ENCODE measurements at places on chromosomes 1 and 21.

GRCh38 chr21:30146558-30147282 is 19.9 kb downstream of the CLDN17 start:
- no peak for DNase-seq

GRCh38 chr1:29290414-29290985 is 54.2 kb downstream of the PTPRU start:
- DNase-seq = peak; percentile 63

GRCh38 chr1:164780111-164780812 is 221.3 kb downstream of the PBX1 start:
- no peak for DNase-seq

- no peak for DNase-seq
Measured at GRCh38 chr1:237791592-237791991, 99.1 kb downstream of the ZP4 start.

DNA sequence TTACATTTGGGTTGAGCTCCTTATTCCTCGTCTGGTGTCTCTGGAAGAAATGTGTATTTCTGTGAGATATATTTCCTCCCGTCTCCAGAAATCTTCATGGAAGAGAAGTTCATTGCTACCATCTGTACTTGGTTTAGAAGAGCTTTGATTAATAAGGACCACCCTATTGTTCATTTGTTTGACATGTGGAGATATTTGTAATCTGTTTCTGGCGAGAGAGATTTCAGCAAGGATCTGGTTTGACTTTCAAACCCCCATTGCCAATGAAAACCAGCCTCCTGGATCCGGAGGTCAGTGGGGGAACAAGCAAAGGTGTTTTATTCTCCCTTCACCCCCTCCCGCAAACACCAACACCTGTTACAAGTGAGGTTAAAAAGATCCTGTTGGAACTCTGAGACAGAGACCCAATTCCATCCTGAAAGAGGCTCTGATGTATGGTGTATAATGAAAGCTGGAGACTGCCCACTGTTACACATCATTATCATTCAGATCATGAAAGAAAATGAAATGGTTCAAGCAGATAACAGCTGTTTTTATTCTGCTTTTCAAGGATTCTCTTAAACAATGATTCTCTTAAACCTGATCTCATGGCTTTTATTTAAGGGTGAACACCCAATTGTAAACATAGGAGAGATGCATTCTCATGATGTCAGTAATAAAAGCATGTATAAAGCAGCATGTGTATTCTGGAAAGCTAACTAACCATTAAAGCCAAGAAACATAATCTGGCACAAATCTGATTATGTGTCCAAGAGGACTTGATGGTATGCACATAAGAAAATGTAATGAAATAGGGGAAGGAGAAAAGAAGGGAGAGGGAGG is 393.5 kb upstream of the ADGRL2 start:
- no peak for DNase-seq

DNA sequence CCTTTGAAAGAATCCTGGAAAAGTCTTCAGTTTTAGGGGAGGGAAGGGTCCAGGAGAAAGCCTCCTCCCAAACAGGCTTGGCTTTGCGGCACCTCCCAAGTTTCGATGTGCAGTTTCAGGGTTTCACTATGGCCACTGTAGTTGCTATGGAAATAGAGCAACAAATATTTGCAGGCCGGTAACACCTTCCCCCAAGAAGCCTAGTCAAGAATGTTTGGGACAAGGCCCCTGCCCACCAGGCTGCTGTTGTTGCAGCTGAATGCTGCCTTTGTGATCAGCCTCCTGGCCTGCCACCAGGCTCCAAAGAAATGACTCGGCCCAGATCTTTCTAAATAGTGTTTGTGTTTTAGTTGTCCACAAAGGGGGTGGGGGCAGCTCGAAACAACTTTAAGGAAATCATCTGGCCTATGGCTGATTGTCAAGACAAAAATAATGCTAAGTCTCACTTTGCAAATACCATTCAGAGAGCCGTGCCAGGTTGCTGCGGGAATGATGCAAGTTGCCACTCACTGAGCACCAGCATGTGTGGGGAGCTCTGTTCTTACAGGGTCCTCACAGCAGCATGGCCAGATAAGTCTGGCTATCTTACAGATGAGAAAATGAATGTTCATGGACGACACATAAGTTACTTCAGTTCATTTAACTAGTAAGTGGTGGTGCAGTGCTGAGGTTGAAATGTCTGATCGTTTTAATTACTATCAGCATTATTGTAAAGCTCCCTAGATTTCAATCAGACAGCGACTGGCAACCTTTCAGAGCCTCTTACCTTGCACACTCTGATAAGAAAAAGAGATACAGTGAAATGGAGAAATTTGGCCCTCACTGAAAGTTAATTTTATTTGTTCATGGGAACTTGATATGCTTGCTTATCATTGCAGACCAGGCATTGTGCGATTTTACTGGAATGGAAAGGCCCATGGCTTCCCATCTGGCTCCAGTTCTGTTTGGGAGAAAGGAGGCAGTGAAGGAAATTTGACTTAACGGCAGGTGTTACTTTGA is 91.2 kb upstream of the JUN start:
- DNase-seq = no peak

- DNase-seq = no peak
Measured at GRCh38 chr1:158793604-158794003, 12.6 kb upstream of the OR6N2 start.

DNA sequence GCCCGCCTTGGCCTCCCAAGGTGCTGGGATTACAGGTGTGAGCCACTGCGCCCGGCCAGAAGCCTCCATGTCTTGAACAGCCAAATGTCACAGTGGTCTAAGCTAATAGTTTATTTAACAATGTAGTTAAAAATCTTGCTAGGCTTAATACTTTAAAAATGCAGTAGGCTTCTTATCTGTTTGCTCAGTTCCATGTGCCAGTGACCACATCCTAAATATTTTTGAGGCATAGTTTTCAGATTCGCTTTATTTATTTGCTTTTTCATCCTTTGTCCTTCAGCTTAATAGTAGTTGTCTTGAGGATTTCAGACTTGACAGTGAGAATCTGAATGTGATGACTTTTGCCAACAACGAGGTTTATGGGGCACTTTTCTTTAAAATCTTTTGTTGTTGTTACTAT is 59.9 kb upstream of the PRRX1 start:
- DNase-seq = no peak

- DNase-seq = no peak
Measured at GRCh38 chr1:220527279-220527907, 543 bp upstream of the MARK1 start.

GRCh38 chr1:225996946-225997545 is 2.1 kb downstream of the SDE2 start:
- peak; percentile 76 for DNase-seq

DNA sequence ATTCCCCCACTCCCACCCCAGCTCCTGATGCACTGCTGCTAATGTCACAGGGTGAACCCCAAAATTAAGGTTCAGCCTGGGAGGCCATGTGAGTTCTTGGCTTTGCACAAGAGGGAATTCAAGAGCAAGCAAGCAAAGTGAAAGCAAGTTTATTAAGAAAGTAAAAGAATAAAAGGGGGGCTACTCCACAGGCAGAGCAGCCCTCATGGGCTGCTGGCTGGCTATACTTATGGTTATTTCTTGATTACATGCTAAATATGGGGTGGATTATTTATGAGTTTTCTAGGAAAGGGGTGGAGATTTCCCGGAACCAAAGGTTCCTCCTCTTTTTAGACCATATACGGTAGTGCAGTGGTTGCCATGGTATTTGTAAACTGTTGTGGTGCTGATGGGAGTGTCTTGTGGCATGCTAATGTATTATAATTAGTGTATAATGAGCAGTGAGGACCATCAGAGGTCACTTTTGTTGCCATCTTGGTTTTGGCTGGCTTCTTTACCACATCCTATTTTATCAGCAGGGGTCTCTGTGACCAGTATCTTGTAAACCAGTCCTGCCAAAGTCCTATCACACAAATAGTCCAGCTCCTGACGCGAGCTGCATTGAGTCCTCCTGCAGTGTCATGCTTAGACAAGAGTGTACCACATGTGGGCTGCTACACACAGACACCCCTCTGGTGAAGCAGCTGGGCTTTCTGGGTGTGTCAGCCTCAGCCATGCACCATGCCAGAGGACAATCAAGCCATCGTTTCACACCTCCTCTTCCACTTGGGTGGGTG is 46.4 kb upstream of the CSF1 start:
- DNase-seq = peak; percentile 47

GRCh38 chr1:235011599-235012435 is 116.8 kb downstream of the TOMM20 start:
- peak; percentile 98 for DNase-seq

DNA sequence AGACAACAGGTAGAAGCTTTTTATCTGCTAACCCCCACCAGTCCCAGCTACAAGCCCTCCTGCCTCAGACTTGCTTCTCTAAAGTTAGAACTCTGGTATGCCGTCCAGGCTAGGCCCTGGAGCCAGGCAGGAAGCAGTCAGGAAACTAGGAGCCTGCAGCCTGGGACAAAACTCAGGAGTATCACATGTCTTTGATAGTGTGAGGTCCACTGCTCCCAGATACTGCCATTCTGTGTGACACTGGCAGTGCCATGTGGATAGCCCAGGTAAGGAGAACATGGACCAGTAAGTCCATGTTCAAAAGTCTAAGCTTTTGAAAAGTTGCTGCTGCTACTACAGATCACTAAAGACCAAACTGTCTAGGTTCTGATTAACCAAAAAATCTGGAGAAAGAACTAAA is 45.4 kb downstream of the NPHS2 start:
- no peak for DNase-seq

GRCh38 chr1:206082831-206083695 is 30.1 kb downstream of the RHEX start:
- DNase-seq = no peak

DNA sequence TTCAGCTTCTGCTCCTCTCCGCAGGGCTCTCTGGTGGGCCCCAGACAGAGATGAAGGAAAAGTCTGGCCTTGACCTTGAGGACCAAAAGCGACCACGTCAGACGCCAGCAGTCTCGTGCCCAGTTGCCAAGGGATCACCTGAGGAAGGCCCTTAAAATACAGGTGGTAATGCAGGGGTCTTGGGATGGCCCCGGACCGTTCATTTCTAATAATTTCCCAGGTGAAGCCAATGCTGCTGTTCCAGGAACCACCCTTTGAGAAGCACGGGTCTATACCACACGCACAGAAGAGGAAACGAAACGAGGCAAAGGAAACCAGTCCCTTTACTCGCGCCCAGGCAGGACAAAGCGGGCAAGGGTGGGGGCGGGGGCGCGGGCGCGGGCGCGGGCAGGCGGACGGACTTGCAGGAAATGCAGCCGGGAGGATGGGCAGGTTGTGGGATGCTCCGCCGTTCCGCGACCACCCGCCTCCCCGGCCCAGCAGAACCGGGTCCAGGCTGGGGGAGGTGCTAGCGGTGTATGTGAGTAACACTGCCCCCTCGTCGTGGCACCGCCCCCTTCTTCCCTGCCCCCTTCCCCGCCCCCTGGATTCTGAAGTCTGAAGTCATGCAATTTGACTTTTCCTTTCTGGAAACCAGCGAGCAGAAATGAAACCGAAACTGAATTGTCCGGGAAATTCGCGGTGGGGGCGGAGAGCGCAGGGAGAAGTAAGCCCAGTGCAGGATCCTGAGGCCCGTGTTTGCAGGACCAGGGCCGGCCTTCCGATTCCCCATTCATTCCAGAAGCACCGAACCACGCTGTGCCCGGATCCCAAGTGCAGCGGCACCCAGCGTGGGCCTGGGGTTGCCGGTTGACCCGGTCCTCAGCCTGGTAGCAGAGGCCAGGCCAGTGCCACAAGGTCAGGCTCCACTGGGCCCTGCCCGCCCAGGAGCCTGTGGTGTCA is 5.8 kb upstream of the MX1 start:
- DNase-seq = peak; percentile 91

All from fibroblast of villous mesenchyme (primary cell).